Pancreas (tissue), 10 donors: ENCODE measurements at places on chromosomes 1 and 21. TPM values are rescaled to one million over a fixed set of nuclear protein-coding genes. Genes with fewer than 3 reads are reported as not detected.
A peak's percentile ranks its signal among the peaks of the same experiment; 100 is the strongest.

The TEKT2 gene
- total RNA-seq, result 1.7 TPM

The PBXIP1 gene
- total RNA-seq, result 20.7 TPM

The SLC25A34 gene
- 0.57 TPM for total RNA-seq

DNA sequence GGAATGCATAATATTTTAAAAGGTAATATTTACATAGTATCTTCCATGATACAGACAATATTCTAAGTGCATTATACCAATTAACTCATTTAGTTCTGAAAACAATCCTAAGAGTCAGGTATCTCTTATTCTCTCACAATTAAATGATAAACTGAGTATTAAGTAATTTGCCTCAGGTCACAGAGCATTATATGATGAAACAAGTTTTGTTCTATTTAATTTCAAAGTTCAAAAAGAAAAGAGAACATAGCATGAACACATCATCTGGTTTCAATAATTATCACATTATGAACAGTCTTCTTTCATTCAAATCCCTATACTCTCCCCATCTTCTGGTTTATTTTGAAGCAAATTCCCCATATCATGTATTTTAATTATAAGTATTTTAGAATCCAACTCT lies 927.5 kb downstream of the ADGRL2 start:
- H3K4me3 ChIP-seq, result no peak overlapping the region
- H3K27ac ChIP-seq, result no peak overlapping the region
- H3K4me1 ChIP-seq, result no peaks in the 10 kb centered on the region
- no peak for DNase-seq

GRCh38 chr21:21624674-21625073 lies 626.5 kb downstream of the NCAM2 start:
- no peak overlapping the region for H3K27ac ChIP-seq
- no peak for DNase-seq
- no peak overlapping the region for H3K4me3 ChIP-seq
- no peaks in the 10 kb centered on the region for H3K36me3 ChIP-seq
- H3K4me1 ChIP-seq, result no peaks in the 10 kb centered on the region
- no peaks in the 10 kb centered on the region for H3K27me3 ChIP-seq

DNA sequence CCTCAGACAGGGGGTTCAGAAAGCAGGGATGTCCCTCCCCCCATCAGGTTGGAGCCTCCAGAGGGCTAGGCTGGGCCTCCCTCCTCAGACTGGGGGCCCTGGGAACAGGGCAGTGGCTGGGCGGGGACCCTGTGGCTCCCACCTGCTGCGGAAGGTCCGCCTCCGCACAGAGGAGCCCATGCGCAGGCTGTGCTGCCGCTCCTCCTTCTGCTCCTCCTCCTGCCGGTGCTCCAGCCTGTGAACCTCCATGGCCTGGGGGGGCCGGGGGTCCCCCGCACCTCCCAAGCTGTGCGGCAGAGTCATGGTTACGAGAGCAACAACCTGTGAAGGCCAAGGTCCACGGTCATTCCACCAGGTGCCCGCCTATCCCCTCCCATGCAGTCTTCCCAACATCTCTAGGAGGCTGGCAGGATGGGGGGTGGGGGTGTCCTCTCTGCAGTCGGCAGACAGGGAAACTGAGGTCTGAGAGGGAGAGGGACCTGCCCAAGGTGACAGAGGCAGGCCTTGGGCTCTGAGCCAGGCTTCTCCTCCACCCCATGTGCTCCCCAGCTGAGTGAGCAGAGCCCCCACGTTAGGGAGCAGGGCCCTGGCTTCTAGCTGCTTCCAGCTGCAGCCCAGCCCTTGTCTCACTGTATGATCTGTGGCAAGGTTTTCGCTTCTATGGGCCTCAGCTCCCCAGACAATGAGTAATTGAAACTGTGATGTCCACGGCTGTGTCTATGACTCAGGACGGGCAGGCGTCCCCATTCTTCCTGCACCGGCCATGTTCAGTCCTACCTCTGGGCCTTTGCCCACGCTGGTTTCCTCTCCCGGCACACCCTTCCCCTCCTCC lies 3.4 kb downstream of the MYOM3 start:
- no peak overlapping the region for H3K4me3 ChIP-seq
- H3K27ac ChIP-seq, result no peak overlapping the region
- peaks cover 3% of the 10 kb centered on the region for H3K4me1 ChIP-seq
- H3K36me3 ChIP-seq, result no peaks in the 10 kb centered on the region
- no peaks in the 10 kb centered on the region for H3K27me3 ChIP-seq

DNA sequence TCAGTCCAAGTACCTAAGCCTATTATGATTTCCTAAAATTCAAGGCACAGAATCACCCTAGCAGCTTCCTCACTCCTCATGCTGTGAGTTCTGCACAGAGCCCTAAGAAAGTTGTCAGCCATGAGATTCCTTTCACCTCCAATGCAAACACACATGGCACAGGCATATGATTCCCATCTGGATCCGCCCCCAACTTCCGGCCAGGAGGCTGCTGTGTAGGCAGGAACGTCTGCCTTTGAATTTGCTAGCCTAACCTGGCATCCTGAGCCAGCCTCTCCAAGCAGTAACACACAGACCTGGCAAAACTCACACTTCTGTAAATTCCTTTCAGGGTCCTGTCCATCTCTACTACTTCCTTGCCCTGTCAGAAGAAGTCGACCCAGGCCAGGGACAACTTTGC lies 521.1 kb upstream of the BEND5 start:
- H3K4me1 ChIP-seq, result no peaks in the 10 kb centered on the region
- no peaks in the 10 kb centered on the region for H3K36me3 ChIP-seq
- H3K27ac ChIP-seq, result no peak overlapping the region
- H3K4me3 ChIP-seq, result no peak overlapping the region
- DNase-seq, result no peak
- no peaks in the 10 kb centered on the region for H3K27me3 ChIP-seq

- no peaks in the 10 kb centered on the region for H3K36me3 ChIP-seq
- H3K4me1 ChIP-seq, result no peaks in the 10 kb centered on the region
- H3K27ac ChIP-seq, result no peak overlapping the region
- DNase-seq, result no peak
- H3K4me3 ChIP-seq, result no peak overlapping the region
These were observed 4.4 kb downstream of the CLCA4 start for GRCh38 chr1:86551305-86551704.

- H3K27me3 ChIP-seq, result no peaks in the 10 kb centered on the region
- H3K27ac ChIP-seq, result no peak overlapping the region
- H3K4me3 ChIP-seq, result no peak overlapping the region
- no peaks in the 10 kb centered on the region for H3K36me3 ChIP-seq
- DNase-seq, result no peak
- no peaks in the 10 kb centered on the region for H3K4me1 ChIP-seq
These were observed 74.3 kb upstream of the CAPZB start for GRCh38 chr1:19559641-19560040.

DNA sequence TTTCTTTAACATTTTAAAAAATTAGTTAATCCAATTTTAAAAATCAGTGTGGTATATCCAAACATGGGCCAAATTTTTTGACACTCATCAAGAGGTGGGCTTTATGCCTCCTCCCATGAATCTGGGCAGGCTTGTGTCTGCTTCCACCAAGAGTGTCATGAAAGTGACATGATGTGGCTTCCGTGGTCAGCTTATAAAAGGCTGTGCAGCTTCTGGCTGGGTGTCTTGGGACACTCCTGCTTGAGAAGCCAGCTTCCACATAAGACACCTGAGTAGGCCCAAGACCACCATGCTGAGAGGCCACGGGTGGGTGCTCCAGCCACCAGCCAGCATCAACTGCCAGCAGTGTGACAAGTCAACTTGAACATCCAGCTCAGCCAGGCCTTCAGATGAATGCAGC lies 74.3 kb upstream of the RUNX3 start:
- DNase-seq, result no peak
- H3K4me3 ChIP-seq, result no peak overlapping the region
- no peaks in the 10 kb centered on the region for H3K4me1 ChIP-seq
- peaks cover 3% of the 10 kb centered on the region for H3K27me3 ChIP-seq
- no peak overlapping the region for H3K27ac ChIP-seq

GRCh38 chr1:44636688-44637598 lies 37.3 kb downstream of the TMEM53 start:
- no peak overlapping the region for H3K27ac ChIP-seq
- H3K4me1 ChIP-seq, result peaks cover 12% of the 10 kb centered on the region
- H3K4me3 ChIP-seq, result no peak overlapping the region
- no peaks in the 10 kb centered on the region for H3K27me3 ChIP-seq
- H3K36me3 ChIP-seq, result peaks cover 25% of the 10 kb centered on the region
- DNase-seq, result peak; percentile 26

- no peak for DNase-seq
- H3K27me3 ChIP-seq, result no peaks in the 10 kb centered on the region
- no peak overlapping the region for H3K4me3 ChIP-seq
- H3K36me3 ChIP-seq, result no peaks in the 10 kb centered on the region
- H3K27ac ChIP-seq, result peak overlapping the region; percentile 5
These were observed 7.3 kb downstream of the POU2F1 start for GRCh38 chr1:167227934-167228378.

DNA sequence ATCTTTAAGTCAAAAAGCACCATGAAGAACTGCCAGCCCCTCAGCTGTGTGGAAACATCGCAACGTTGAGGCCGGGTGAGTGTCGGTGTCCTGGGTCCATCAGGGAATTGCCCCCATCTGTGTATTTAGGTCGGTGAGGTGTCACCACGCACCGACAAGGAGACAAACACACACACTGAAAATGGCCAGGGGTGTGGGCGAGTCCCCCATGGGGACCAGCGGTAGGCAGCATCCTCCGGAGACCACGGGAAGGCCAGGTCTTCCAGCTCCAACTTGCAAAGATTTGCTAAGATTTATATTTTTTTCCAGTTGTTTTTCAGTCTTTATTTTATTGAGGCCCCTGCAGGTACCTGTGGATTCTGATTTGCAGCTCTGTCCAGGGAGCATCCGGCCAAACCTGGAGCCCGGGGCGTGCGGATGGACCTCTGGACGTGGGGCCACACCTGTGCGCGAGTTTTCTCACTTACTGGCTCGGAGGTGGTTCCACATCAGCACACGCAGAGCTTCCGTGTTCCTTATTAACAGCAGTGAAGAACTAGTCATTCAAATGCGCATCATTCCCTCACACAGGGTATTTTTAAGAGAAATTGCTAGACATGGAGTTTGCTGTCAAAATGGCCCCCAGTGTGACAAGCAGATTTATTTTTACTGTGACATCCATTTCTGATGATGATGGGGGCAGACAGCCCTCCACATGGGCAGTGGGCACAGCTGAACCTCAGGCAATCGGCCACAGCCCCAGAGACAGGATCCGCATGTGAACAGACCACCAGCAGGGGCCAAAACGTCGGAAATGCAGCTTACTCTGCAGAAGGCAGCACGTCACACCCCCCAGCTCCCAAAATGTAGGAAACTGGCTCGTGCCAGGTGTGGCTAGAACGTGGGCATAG lies 17.2 kb upstream of the SLC19A1 start:
- no peaks in the 10 kb centered on the region for H3K36me3 ChIP-seq
- no peaks in the 10 kb centered on the region for H3K4me1 ChIP-seq
- H3K4me3 ChIP-seq, result no peak overlapping the region
- H3K27ac ChIP-seq, result no peak overlapping the region
- no peaks in the 10 kb centered on the region for H3K27me3 ChIP-seq

- no peaks in the 10 kb centered on the region for H3K36me3 ChIP-seq
- no peaks in the 10 kb centered on the region for H3K27me3 ChIP-seq
- no peak overlapping the region for H3K27ac ChIP-seq
These were observed 3.0 kb upstream of the EPHX4 start for GRCh38 chr1:92026806-92027205.

- H3K36me3 ChIP-seq, result no peaks in the 10 kb centered on the region
- DNase-seq, result no peak
- no peaks in the 10 kb centered on the region for H3K27me3 ChIP-seq
These were observed 18.8 kb downstream of the KYAT3 start for GRCh38 chr1:88973520-88974137.

DNA sequence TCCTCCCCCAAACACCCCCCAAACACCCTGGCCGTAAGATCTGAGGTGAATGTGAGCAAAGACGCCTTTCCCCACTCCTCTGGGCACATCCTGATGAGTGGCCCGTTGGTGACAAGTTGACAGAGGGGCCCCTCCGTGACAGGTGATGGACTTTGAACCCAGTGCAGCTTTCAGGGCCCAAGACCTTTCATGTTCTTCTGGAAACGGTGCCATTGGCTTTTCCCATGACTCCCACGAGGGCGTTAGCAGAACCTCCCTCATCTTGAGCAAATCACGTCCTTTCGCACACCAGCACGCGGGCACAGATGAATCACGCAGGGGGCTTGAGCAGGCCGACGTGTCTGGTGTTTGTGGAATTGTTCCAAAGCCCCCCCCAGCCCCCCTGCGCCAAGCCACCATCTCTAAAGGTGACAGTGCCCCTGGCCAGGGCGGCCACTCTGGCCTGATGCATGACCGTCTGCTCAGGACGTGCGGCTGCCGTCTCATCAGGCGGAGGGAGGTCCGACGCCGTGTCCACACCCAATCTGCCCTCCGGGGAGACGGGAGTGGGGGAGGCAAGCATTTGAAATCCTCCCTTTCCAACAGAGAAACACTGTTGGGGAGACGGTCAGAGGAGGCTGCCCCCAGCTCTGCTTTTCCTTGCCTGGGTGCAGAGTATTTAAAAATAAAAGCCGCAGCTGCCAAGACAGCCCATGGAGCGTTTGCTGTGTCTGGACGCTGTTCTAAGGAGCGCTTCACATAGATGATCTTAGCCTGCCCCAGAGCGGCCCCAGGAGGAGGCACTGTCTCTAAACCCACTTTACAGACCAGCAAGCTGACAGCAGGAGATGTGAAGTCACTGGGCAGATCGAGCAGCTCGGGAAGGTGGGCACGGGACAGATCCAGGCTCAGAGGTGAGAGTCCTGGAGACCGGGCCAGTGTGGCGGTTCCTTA lies 98.3 kb upstream of the ARHGEF16 start:
- peaks cover 4% of the 10 kb centered on the region for H3K4me1 ChIP-seq
- H3K36me3 ChIP-seq, result no peaks in the 10 kb centered on the region
- no peak overlapping the region for H3K27ac ChIP-seq
- H3K27me3 ChIP-seq, result no peaks in the 10 kb centered on the region

GRCh38 chr1:222243902-222244301 lies 304.0 kb downstream of the HHIPL2 start:
- no peaks in the 10 kb centered on the region for H3K27me3 ChIP-seq
- H3K4me3 ChIP-seq, result no peak overlapping the region
- DNase-seq, result no peak
- no peaks in the 10 kb centered on the region for H3K4me1 ChIP-seq
- H3K27ac ChIP-seq, result no peak overlapping the region

DNA sequence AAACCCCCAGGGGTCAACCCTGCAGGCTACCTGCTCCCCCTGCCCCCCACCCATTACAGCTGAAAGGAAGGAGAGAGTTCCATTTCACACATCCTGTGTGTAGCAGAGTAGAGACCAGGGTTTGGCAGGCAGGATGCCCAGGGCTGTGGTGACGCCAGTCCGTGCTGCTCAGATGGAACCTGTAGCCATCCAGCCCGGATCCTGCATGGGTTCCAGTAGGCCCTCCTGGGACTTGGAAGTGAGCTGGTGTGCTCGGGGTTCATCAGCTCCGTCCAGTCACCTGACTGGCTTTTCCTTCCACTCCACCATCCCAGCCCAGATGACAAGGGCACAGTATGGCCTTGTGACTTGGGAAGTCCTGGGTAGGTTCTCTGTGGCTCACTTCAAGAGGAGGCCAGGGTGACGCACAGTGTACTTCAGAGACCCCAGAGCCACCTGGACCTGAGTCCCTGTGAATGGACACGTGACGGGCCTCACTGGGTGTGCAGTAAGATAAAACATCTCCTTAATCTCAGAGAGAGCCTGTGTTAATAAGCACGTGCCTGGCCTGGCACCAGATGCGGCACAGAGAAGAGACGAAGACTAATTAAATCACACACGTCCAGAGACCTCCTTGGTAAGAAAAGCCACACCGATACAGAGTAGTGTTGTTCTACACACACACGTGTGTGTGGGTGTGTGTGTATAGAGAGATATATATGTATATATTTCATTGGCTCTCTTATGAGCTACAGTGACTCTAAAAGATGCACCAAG lies 16.0 kb downstream of the ITPKB start:
- H3K27ac ChIP-seq, result no peak overlapping the region
- no peaks in the 10 kb centered on the region for H3K36me3 ChIP-seq
- H3K4me1 ChIP-seq, result peaks cover 12% of the 10 kb centered on the region
- H3K27me3 ChIP-seq, result no peaks in the 10 kb centered on the region

- DNase-seq, result no peak
- no peaks in the 10 kb centered on the region for H3K27me3 ChIP-seq
- H3K4me3 ChIP-seq, result no peak overlapping the region
- H3K36me3 ChIP-seq, result no peaks in the 10 kb centered on the region
These were observed 395.4 kb downstream of the KIF26B start for GRCh38 chr1:245549996-245550719.
